ENCODE measurements at places on chromosomes 5 and 9. TPM values are rescaled to one million over a fixed set of nuclear protein-coding genes. Genes with fewer than 3 reads are reported as not detected.

The GPX8 gene
- polyA plus RNA-seq: 68.5 TPM

The SHOC1 gene
- polyA plus RNA-seq: 0.63 TPM

The TRIM7 gene
- 0.43 TPM for polyA plus RNA-seq

The MYOT gene
- 1.2 TPM for polyA plus RNA-seq

- no peak for DNase-seq
Measured at GRCh38 chr5:158383486-158383885, 524.5 kb upstream of the CLINT1 start.

DNA sequence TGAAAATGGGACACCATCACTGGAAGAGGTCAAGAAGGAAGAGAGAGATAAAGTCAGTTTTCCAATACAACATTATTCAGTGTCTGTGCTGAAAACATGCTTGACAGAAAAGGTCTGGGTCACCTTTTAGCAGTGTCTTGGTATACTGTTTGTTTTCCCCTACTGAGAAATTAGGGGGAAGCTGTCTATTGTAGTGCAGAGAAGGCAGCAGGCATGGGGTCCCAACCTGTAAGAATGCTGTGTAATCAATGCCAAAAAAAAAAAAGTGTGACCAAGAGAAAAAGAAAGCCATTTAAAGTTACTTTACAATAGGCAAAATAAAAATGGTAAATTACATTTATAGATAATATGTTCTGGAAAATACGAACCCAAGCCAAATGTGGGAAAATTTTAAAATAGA is 139.3 kb downstream of the RAB3C start:
- DNase-seq: no peak

GRCh38 chr9:106928350-106928749 is 65.4 kb downstream of the ZNF462 start:
- no peak for DNase-seq

DNA sequence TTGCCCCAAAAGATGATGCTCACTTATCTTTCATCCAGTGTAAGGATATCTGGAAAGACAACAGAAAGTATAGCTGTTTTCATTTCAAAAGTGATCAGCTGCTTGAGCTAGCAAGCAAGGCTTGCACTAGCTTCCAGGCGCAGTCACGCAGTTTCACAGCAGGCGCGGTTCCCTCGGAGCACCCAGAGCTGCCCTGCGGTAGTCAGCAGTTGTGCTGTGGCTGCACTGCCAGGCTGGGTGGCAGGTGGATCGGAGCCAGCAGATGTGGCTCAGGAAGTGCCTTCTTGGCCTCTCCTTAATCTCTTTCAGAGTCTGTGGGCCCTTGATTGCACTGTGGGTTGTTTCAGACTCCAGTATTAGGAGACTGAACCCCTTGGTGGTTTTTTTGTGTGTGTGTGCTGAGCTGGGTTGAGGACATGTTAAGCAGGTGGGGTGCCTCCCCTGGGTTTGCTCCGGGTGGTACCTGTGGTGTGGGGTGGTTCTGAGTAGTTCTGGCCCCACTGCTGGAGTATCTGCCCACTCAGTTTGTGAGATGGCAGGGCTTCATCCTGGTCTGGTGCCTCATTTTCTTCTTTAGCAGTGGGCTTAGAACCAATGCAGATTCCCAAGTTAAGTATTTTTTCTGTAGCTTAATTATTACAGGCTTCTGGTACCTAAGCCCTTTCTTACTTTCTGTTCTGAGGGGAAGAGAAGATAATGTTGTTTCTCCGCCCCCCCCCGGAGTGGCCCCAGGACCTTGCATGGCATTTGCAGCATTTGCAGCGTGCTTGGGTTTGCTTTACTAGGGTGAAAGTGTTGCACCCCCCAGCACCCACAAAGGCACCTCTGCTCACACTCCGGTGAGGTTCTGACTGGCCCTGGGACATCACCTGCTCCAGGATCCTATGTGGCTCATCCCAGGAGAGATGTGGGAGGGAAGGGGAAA is 16.4 kb downstream of the TENT4A start:
- no peak for DNase-seq

DNA sequence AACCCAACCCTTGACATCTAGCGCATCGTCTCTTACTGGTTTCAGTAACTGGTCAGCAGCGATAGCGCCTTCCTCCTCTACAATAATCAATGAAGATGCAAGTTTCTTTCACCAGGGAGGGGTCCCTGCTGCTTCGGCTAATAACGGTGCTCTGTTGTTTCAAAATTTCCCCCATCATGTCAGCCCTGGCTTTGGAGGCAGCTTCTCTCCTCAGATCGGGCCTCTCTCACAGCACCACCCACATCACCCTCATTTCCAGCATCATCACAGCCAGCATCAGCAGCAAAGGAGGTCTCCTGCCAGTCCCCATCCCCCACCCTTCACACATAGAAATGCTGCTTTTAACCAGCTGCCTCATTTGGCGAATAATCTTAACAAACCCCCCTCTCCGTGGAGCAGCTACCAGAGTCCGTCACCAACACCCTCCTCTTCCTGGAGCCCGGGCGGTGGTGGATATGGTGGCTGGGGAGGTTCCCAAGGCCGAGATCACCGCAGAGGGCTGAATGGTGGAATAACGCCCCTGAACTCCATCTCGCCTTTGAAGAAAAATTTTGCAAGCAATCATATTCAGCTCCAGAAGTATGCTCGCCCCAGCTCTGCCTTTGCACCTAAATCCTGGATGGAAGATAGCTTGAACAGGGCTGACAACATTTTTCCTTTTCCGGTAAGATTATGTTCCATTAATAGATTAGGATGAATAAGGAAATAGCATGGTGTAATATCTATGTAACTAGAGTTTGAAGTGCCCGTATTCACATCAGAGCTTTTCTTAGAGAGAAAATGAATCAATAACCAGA is 2.2 kb downstream of the CPEB4 start:
- DNase-seq: no peak

DNA sequence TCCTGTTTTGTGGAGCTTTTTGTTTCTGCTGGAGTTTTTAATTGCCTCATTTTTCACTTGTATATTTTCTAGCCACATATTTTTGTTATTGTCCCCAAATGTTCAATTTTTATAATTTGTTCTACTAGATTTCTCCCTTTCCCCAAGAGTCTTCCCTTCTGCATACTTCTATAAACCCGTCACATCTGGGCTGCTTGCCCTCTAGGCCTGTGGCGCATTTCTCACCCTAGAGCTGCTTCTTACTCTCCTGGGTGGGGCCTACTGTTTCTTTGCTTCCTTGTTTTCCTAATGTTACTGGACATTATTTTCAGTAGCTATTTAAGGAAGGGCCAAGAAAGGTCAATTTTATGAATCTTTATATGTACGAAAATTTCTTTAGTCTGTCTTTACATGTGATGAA is 51.5 kb downstream of the NXNL2 start:
- no peak for DNase-seq

GRCh38 chr5:94463739-94464138 is 154.7 kb downstream of the KIAA0825 start:
- no peak for DNase-seq

Measured in left lung (tissue), 14 donors.